ENCODE measurements at places on chromosomes 2 and 18.

DNA sequence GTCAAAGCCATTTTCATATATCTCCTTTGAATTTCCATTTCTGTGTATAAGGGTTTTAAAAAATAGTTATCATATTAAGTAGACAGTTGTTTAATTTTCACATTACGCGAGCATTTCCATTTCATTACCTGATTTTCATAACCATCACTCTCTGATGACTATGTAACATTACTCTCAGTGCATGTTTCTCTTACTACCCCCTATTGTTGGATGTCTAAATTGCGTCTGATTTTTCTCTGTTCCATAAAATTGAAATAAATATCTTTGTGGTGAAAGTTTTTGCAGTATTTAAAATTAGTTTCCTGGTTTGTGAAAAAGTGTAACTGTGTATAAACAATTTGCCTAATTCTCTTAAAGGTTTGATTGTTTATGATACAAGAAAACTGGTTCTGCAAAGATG lies 123.8 kb downstream of the MYO1B start:
- peak; percentile 43 for DNase-seq

DNA sequence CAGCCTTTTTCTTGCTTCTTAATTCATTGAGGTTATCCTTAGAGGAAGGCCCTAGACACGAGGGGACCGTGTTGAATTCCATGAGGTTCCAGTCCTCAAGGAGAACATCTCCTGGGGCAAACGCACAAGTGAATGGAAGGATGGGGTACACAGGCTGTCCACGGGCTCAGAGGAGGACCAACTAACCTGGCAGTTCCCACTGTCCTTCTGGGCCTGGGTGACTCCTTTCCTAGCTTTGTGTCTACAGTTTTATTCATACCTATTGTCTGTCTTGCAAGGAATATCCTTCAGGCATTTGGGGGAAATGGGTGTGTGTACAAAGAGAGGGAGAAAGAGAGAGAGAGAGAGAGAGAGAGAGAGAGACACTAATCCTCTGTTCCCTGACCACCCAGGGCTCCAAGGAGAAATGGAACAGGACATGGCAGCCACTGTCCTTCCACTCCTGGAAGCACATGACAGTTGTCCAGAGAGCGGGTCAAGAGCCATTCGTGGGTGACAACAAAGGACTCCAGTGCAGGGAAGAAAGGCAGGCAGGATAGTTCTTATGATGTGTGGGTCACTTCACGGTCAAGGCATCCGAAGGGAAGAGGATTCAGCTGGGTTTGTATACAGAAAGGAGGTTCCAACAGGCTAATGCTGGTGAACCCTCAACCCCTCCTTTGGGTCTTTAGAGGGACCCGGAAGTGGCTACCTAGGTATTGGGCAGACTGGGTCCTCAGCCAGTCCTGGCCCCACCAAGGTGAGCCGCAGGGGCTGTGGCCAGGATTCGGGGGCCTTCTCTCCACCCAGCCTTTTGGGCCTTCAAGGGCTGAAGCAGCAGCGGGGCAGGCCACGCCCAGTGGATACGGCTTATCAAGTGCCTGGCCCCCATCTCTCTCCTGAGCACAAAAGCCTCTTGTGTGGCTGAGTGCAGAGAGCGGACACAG lies 150.6 kb downstream of the MYCN start:
- no peak for DNase-seq

DNA sequence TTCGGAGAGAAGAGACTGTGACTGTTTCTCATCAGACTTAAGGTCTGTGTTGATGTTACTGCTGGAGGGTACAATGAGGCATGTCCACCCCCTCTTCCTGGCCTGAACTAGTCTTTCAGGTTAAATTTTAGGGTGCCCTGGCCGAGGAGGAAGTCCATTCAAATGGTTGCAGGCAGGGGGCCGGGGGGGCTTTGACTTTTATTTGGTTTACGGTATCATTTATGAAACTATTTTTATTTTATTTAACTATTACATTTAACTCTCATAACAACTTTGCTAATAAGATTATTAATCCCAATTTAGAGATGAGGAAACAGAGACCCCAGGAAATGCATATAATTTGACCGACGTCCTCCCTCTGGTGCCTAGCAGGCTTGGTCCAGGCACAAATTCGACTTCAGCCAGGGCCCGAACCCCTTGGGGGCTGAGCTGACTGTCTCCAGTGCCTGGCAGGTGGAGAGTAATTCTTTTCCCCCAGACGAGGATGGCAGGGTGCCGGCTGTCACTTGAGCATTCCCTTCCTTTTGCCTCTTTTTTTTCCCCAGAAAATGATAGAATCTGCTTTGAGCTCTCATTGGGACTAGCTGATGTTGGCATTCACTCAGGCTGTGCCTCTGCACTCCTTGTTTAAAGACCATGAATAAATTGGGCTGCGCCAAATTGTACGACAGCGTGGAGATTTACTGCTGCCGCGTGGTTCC lies 255.3 kb upstream of the SALL3 start:
- DNase-seq: no peak

DNA sequence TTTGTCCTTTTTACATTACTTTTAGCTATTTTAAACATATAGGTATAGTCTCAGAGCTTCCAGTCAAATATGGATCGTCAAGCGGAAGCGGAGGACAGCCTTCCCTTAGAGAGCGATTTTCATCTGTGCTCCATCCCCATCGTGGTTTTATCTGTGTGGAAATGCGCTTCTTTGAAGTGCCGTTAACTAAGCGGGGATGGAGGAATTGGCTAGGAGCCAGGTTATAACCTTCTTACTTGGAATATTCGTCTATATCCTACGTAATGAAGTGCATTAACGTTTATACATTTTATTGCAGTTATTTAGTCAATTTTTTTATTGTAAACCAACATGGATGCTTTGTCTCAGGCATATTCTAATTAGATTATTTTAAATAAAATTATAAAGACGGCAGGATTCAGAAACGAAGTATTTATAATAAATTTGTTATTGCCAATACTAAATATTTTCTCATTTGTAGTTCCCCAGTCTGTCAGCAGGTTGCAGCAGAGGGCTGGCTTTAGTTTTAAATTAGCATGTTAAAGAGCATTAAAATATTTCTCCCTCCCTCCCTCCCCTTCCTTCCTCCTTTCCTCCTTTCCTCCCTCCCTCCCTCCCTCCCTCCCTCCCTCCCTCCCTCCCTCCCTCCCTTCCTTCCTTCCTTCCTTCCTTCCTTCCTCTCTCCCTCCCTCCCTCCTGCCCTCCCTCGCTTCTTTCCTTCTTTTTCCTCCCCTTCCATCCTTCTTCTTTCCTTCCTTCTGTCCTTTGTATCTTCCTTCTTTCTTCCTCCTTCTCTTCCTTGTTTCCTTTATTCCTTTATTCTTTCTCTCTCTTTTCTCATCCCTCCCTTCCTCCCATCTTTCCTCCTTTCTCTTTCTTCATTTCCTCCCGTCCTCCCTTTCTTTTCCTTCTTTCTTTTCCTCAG lies 80.6 kb upstream of the DOCK10 start:
- peak; percentile 56 for DNase-seq

DNA sequence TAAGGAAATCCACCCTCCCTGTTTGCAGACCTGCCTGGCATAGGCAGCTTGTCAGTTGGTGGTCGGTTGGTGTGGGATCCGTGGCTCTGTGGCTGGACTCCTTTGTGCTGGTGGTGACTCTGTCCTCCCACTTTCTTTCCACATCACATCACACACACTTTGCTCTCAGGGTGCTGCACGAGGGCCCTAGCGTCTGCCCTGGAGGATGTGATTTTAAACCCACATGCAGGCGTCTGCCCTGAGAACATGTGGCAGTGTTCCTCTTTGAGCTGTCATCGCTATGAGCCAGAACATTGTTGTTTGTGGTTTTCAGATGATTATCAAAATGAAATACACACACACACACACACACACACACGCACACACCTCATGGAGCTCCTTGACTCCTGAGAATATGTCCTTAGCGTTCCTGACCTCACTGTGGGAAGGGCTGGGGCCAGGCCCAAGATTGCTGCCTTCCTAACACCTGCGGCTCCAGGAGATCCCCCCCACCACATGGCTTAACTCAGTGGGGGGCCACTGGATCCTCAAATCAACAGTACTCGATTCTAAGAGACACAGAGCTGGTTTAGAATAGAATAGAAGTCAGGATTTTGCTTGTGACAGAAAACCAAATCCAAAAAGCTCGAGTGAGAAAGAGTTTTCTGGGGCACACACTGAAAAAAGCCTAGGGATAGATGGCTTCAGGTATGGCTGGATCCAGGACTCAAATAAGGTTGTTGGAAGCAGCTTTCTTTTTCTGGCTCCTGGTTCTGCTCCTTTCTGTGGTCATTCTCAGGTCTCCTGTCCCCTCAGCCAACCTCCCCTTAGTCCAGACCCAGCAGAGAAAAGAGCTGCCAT lies 54.8 kb downstream of the RTP5 start:
- DNase-seq: no peak
